ENCODE measurements at places on chromosomes 7 and 10.

- DNase-seq: no peak
Measured at GRCh38 chr10:74963549-74963948, 137.1 kb downstream of the KAT6B start.

- DNase-seq: no peak
Measured at GRCh38 chr7:4119848-4120247, 562.2 kb upstream of the FOXK1 start.

GRCh38 chr7:33774762-33775523 is 130.4 kb upstream of the BMPER start:
- no peak for DNase-seq

GRCh38 chr10:87850742-87851205 is 12.6 kb downstream of the KLLN start:
- DNase-seq: no peak

DNA sequence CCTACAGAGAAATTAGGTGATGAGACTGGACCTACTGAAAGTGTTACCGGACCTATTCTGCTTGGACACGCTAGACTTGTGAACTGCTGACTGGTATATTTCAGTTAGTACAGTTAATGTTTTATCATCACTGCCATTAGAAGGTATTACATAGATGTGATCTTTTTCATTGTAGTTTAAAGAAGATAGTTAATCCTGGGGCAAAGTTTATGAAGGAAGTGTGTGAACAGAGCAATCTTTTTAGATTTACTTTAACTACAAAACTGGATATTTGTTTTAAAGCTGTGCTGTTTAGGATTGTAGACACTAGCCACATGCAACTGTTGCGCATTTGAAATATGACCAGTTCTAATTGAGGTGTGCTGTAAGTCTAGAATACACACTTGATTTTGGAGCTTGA is 446.7 kb downstream of the AUTS2 start:
- DNase-seq: no peak

GRCh38 chr7:50166997-50167965 is 74.2 kb upstream of the ZPBP start:
- peak; percentile 37 for DNase-seq

GRCh38 chr10:34187201-34187600 is 627.9 kb downstream of the PARD3 start:
- no peak for DNase-seq
